ENCODE measurements at places on chromosomes 4 and X.

GRCh38 chrX:21698272-21698671 lies 40.1 kb upstream of the KLHL34 start:
- DNase-seq, result no peak

DNA sequence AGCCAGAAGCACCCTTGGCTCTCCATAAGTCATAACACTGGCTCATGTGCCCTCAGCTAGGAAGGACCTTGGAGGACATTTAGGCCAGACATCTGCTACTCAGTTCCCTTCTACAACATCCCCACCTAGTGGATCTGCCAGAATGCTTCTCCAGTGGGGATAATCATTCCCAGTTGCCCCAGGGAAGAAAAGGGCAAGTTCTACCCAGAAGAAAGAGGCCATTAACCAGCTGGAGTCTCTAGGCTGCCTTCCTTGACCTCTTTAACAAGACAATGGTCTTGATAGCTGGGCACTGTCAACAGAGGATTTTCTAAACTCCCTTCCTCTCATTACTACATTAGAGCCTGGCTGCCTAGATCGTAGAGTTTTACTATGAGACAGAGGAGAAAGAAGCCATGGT lies 42.0 kb downstream of the LGI2 start:
- no peak for DNase-seq

DNA sequence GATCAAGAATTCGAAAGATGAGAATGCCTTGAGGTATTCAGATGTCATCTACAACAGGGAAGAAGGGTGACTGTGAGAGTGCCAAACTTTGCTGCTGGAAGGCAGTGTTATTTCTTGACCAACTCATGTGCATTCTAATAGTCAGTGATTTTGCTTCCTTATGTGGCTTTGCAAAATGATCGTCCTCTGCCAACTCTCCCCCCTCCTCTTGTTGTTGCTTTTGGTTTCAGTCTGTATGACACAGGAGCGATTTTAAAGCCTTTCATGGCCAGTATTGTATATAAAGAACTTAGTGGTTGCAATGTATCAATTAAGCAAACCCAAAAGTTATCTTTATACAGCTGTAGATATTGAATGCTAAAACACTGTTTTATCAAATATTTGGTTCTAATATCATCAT lies 379.1 kb downstream of the IL1RAPL1 start:
- no peak for DNase-seq

GRCh38 chrX:118337687-118338086 lies 8.2 kb upstream of the WDR44 start:
- no peak for DNase-seq

DNA sequence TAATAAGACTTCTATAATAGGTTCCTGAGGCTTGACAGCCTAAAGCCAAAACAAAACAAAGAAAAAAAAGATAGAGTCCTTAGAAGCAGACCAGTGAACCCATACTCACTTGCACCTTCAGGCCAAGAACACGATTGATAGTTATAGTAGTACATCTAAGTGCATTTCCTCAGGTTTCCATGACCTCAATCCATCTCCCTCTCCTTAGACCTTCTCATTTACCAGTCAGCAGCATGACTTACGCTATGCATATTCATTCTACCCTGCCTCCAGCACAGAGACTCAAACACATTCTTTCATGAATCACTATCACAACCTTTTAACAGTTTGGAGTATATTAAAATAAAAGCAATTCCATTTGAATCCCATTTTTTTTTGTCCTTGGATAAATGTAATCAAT lies 855.6 kb downstream of the CCSER1 start:
- no peak for DNase-seq

- no peak for DNase-seq
Observed at GRCh38 chr4:22103768-22104167, 155.2 kb upstream of the KCNIP4 start.

DNA sequence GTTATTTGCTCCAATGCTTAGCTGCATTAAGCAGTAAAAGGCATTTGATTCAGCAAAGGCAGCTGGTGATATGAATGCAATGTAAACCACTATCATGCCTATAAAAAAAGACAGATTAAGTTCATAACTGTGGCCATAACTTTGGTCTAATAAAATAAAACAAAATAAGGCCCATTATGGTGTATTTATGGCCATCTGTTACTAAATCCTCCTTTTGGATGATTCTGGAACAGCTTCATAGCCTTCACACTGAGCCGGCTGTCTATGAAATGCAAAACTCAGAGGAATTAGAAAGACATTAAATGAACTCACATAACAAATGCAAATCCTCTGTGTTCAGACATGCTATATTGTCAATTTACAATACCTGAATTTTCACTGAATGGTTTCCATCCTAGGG lies 223.7 kb upstream of the FAT4 start:
- no peak for DNase-seq

DNA sequence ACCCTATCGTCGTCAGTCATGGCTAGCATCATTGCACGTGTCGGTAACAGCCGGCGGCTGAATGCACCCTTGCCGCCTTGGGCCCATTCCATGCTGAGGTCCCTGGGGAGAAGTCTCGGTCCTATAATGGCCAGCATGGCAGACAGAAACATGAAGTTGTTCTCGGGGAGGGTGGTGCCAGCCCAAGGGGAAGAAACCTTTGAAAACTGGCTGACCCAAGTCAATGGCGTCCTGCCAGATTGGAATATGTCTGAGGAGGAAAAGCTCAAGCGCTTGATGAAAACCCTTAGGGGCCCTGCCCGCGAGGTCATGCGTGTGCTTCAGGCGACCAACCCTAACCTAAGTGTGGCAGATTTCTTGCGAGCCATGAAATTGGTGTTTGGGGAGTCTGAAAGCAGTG lies 1.6 kb downstream of the ZCCHC12 start:
- no peak for DNase-seq

DNA sequence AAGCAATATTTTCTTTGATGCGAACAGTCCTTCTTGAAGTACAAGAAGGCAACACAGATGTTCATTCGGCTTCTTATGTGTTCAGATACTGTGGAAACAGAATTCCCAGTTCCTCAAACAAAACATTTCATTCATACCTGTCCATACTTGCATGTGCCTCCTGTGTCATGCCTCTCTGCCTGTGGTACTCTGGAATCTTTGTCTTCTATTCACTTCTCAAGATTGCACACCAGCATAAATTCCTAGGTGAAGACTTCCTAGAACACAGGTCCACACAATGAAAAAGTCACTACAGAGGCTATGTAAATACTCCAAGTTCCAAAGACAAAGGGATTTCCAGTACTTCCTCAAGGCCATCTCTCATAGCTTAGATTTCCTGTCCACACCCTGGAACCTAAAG lies 367.2 kb downstream of the AFF2 start:
- DNase-seq, result no peak

All from CD4-positive, alpha-beta T cell treated with Interleukin-4 for 1 hour (primary cell).